Stimulated activated CD4-positive, alpha-beta T cell treated with anti-CD3 and anti-CD28 coated beads, Interleukin-1b, Interleukin-23, amount 100 ng/mL, for 1 hour (primary cell): ENCODE measurements at places on chromosomes 2 and 18.

GRCh38 chr2:104746858-104747257 is 107.1 kb upstream of the POU3F3 start:
- DNase-seq: no peak

GRCh38 chr2:201122276-201122675 is 6.3 kb downstream of the CFLAR start:
- no peak for DNase-seq

GRCh38 chr2:32825291-32825712 is 121.5 kb upstream of the LTBP1 start:
- no peak for DNase-seq

DNA sequence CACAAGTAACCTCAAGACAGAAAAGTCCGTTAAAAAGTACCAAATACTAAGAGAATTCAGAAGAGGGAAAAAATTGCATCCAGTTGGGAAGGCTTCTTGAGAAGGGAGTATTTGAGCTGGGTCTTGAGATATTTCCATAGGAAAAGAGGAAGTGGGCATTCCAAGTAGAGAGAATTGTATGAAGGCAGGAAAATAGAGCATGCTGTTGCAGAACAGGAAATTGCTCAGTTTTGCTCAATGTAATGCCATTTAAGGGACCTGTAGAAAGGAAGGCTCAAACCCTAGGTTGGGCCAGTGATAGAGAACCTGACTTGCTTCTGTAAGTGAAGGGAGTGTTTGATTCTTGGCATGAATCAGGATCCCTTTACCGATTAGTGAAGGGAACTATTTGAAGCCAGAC is 1.0 kb upstream of the ZC3H8 start:
- no peak for DNase-seq

- DNase-seq: no peak
Measured at GRCh38 chr2:97660775-97661389, 3.0 kb downstream of the ACTR1B start.

- DNase-seq: no peak
Measured at GRCh38 chr2:150698016-150698661, 210.7 kb upstream of the RND3 start.
